ENCODE measurements at places on chromosomes 5 and 9.

GRCh38 chr9:86827893-86828292 is 119.4 kb downstream of the GAS1 start:
- DNase-seq = no peak

DNA sequence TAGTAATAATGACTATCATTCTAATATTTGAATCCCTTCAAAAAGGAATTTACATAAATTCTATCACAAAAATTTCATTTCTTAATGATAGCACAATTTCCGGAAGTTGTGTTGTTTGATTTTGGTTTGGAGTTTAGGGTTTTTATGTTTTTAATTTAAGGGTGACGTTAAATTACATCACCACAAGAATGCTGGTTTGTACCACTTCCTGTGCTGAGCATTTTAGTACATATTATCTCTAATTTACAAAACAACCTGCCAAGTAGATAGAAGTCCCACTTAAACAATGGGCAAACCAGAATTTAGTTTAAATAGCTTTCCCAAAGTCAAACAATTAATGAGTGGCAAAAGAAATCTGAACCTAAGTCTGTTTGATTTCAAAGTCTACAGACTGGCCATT is 63.4 kb downstream of the DENND1A start:
- no peak for DNase-seq

- no peak for DNase-seq
These were observed 562.6 kb downstream of the ANXA1 start for GRCh38 chr9:73714294-73714693.

DNA sequence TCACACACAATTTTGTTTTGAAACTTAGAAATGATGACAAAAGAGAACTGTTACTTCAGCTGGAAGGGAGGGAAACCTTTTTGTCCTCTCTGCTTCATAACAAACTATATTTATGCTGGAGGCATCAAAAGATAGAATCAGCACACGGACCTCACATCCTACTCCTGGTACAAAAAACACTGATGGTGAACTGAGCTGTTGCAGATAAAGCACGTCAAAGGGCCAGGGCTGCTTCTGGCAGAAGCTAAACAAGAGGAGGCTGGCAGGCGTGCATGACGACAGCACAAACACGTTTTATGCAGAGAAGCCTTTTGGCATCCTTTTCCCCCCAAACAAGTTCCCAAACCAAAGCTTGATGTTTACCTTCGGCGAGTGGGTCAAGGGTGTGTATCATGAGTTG is 169.6 kb downstream of the SLC24A2 start:
- no peak for DNase-seq

GRCh38 chr9:110093871-110094270 is 114.1 kb downstream of the C9orf152 start:
- DNase-seq = no peak

- DNase-seq = no peak
These were observed 105.1 kb downstream of the MSX2 start for GRCh38 chr5:174829511-174829864.

DNA sequence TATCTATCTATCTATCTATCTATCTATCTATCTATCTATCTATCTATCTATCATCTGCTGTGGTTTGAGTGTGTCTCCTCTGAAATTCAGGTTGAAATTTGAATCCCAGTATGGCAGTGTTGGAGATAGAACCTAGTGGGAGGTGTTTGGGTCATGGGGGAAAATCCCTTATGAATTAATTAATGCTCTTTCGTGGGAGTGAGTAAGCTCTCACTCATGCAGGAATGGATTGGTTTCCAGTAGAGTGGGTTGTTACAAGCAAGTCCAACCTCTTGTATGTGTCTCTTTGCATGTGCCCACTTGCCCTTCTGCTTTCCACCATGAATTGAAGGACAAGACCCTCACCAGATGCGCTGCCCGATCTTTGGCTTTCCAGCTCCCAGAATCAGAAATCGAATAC is 113.0 kb downstream of the ANXA1 start:
- DNase-seq = no peak

GRCh38 chr9:2623288-2624050 is 1.9 kb downstream of the VLDLR start:
- no peak for DNase-seq

DNA sequence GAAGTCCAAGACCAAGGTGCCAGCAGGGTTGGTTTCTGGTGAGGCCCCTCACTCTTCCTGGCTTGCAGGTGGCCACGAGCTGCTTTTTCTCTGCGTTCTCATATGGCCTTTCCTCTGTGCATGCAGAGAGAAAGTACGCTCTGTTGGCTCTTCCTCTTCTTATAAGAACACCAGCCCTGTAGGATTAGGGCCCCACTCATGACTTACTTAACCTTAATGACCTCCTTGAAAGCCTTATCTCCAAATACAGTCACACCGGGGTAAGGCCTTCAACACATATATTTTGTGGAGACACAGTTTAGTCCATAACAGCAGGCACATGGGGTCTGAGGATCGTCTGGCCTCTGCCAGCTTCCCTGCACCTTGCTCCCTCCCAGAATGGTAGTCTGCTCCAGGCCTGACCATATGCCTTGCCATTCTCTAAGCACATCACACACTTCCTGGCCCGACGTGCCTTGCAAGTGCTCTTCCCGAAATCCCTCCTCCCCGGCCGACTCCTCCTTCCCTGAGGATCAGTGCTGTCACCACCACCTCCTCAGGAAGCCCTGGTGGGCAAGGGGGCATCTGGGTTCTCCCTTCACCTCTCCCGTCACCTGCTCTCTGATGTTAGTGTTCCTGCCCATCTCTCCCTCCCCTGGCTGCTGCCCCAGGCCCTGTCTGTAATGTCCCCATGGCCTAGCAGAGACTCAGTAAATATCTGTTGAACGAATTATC is 200.7 kb downstream of the AOPEP start:
- DNase-seq = no peak
